ENCODE measurements at places on chromosomes 2 and 18.
A peak's percentile ranks its signal among the peaks of the same experiment; 100 is the strongest.

- DNase-seq: no peak
Observed at GRCh38 chr18:49899657-49900330, 86.5 kb upstream of the ACAA2 start.

GRCh38 chr2:5042666-5043440 lies 649.3 kb upstream of the SOX11 start:
- no peak for DNase-seq

GRCh38 chr2:236512902-236513435 lies 56.7 kb upstream of the ACKR3 start:
- peak; percentile 43 for DNase-seq

GRCh38 chr2:239983004-239983778 lies 42.0 kb downstream of the NDUFA10 start:
- DNase-seq: no peak

DNA sequence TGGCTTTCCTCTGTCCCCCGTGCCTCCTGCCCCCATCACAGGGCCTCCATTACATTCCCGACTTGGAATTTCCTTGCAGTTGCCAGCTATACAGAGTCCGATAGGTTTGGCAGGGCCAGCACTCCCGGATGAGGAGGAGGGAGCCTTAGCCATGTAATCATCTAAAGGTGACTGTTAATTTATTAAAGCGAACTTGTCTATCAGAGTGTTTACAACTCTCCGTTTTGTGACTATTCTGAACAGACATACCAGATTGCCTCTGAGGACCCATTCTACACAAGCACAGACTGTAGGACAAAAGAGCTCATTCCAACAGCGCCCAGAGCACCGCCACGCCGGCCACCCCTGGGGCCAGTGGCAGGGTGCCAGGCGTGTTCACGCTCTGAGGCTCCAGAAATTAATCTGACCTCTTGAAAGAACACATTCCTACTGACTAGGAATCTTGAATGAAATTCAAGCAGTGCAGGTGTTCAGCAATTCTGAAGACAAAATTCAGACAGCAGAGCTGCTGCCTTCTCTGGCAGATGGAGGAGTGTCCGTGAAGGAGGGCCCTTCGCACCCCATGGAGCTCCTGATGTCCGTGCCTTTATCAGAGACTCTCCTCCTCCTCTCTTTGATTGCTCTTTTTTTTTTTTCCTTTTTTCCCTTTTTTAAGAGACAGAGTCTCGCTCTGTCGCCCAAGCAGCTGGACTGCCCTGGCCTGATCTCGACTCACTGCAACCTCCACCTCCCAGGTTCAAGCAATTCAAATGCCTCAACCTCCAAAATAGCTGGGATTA lies 58.1 kb upstream of the RALBP1 start:
- no peak for DNase-seq

- DNase-seq: no peak
Observed at GRCh38 chr2:235493402-235493774, 455 bp upstream of the AGAP1 start.

DNA sequence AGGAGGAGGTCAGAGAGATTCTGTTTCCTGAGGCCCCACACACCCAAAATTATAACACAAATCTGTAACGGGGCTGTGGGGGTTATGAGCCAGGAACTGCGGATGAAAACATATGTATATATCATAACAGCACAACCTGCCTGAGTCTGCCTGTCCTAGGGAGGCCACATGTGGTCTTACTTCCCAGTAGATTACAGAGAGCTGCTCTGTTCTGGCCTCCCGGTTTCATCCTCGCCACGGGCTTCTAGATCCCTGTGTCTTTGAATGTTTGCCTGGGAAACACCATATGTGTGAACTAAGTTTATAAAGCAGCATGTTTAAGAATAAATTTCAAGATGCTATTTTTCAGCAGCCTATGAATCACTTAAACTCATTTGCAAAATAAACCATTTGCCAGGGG lies 124.0 kb downstream of the TMEM200C start:
- no peak for DNase-seq

DNA sequence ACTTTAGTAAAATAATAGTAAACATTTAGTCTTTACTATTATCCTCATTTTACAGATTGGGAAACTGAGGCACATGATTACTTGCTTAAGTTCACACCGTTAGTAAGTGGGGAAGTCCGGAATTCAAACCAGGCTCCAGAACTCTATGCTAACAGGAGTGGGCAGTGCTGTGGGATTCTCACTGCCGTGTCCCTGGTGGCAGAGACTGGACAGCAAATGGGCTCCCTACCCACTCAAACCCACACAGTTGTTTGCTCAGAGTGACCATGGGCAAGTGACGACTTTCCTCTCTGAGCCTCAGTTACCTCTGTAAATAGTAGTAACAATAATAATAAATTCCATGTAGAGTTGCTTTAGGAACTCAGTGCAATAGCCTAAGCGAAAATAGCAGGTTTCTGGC lies 24.0 kb downstream of the MAIP1 start:
- DNase-seq: no peak

- no peak for DNase-seq
Observed at GRCh38 chr18:50013363-50014138, 181.4 kb downstream of the MYO5B start.

DNA sequence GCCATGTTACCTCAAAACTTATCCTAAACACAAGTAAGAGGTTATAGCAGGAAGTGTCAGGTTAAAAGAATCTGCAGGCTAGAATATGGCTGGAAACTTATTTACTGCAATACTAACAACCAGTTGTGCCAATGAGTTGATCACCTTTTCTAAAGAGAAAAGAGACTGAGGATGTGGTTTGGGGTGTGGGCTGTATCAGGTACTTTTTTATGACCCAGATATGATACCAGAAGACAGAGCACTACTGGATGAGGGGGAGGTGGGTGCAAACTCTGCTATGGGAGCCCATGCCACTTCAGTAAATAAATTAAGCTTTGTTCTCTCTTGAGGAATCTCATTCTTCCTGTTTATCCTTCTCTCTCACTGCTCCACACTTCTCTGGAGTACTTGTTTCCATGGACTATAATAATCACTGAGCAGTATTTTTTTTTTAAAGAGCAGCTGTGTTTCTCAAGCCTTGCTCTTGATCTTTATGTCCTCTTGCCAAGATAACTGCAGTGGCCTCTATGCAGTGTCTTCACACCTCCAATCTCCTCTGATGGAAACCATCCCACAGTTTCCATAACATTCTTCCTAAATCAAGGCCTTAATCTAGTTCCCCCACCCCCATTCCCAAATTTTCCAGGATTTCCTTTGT lies 51.2 kb upstream of the NOSTRIN start:
- DNase-seq: no peak

- DNase-seq: no peak
Observed at GRCh38 chr2:168592181-168592831, 136.2 kb downstream of the CERS6 start.

DNA sequence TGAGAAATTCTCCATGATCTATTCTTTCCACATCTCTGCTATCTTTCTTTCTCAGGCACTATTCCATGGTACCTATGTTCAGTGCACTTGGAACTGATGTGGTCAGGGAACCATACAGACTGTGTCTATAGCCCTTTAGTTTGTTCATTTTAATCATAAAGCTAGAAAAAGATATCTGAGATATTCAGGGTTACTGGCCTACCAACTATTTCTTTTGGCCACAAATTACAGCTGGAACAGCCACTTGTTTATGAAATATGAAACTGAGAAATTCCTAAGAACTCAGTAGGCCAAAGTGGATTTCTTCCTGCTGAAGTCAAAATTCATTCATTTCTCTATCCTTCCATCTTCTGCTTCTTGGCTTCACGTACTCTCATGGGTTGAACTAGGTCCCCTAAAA lies 22.8 kb upstream of the LYPD1 start:
- no peak for DNase-seq

DNA sequence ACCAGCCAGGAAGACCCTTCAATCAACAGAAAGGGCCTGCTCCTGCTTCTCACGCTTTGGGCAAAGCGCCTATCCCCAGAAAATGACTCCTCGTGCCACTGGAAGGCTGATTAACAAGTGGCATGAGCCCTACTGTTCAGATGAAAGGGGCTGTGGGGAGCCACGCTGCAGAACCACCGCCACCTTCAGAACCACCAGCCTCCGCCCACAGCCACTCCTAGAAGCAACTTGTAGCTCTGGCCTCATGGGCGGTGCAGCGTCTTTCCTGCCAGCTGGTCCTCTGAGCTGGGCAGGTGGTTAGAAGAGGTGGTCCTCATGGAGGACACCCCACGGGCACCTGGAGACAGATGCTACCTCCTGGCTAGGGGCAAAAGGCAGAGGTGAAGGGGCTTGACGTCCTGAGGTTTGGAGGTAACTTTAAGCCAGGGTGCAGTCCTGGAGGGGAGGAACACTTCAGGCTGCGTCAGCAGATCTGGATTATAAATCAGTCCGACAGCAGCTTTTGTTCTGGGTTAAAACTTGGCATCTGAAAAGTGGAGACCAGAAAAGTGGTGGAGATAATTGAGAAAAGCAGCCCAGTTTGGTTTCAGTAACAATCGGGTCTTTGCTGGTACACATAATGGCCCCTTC lies 861 bp upstream of the SEMA4C start:
- no peak for DNase-seq

DNA sequence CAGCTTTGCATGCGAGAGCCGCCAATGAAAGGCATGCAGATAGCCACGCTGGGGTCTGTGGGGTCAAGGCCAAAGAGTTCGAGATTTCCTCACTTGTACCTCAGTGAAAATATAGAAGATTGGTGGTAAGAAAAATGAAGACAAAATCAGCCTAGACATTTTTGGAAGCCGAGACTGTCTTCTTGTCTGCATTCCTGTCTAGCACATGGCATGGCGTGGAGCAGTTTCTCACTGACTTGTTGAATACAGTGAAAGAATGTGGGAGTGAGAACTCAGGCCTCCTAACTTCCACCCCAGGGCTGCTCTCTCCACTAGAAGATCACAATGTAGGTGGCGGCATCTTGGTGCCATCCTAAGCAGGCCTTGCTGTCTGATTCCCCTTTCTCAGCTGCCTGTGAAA lies 740.8 kb upstream of the HS6ST1 start:
- no peak for DNase-seq

DNA sequence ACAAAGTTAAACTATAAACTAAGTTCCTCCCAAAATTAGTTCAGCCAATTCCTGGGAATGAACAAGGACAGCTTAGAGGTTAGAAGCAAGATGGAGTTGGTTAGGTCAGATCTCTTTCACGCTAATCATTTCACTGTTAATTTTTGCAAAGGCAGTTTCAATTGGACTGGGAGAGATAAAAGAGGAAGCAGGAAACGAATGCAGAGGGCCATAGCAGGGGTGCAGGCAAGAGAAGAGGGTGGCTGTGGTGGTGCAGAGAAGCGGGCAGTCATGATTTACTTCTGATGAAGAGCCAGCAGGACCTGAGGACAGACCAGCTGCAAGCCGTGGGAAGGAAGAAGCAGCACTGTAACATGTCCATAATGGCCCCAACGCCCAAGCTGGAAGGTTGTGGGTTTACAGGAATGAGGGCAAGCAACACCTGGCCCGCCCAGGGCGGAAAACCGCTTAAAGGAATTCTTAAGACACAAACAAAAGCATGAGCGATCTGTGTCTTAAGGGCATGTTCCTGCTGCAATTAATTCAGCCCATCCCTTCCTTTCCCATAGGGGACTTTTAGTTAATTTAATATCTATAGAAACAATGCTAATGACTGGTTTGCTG lies 4.1 kb upstream of the RMP24 start:
- no peak for DNase-seq

DNA sequence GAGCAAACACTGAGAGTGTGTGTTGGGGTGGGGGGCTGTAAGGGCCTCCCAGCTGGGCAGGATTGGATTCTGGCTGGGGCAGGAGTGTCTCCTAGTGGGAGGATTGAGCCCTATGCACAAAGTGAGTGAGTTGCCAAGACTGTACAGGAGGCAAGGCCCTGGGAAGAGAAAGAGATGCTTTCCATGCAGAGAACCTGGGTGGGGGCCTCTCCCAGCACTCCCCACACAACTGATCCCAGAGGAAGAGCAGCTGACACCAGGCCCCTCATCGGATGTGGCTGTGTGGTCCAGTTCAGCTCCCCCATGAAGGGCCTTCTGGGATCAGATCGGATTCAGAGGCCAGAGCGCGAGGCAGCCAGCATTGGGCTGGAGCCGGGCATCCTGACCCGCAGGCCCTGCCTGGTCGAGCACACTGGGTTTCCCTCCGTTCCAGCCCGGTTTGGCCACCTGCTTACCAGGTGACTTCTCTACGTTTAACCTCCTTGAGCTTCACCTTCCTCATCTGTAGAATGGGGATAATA lies 49.4 kb upstream of the FAHD2A start:
- DNase-seq: no peak

DNA sequence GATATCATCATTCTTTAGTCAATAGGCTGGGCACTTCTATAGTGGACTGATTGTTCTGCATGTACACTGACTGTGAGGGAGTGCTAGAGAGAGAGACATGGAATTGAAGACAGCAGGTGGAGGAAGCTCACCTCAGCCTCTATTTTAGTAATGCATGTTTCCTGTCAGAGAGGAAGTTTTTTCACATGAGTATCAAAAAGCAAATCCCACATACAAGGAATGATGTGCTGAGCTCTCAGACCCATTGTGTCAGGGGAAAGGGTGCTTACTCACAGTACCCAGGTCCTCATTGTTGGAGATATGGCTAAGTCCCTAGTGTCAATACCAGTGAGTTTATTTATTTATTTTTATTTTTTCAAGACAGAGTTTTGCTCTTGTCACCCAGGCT lies 9.9 kb upstream of the CDK15 start:
- no peak for DNase-seq

DNA sequence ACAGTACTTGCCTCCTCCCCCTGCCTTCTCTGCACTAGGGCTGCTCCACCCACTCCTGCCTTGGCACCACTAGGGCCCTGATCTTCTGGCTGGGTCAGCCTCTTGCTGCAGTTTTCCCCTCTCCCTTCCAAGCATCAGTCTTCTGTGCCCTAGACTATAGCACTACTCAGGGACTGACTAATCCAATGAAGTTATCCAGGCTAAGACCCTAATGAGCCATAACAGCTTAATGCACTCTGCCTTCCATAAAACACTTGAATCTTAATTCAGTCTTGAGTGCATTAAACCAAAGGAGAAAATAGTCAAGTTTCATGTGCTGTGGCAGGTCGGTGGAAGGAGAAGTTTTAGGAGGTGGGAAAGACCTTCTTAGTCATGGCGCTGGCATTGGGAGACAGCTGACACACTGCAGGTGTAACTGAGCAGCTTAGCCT lies 95.7 kb downstream of the BIN1 start:
- no peak for DNase-seq

- no peak for DNase-seq
Observed at GRCh38 chr2:198232281-198232680, 427.9 kb downstream of the PLCL1 start.

DNA sequence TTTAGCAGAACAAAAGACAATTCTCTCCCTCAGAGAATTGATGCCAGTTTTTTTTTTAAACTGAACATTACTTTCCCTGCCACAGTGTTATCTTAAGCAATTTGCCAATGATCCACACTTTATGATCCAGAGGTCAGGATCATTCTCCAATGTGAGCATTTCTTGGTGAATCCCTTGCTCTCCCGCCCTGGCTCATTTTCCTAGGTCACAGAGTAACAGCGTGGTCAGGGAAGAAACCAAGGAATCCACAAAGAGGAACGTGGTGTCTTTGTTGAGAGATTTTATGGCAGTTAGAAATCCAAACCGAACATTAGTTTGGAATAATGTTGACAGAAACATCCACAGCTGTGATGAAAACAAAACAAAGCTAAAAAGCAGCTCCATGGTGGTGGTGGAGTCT lies 250.3 kb downstream of the TTC32 start:
- DNase-seq: no peak
